NCI-H510A treated with DMSO at 0.1 percent for 48 hours (cell line): ENCODE measurements at places on chromosomes 1 and 21.

DNA sequence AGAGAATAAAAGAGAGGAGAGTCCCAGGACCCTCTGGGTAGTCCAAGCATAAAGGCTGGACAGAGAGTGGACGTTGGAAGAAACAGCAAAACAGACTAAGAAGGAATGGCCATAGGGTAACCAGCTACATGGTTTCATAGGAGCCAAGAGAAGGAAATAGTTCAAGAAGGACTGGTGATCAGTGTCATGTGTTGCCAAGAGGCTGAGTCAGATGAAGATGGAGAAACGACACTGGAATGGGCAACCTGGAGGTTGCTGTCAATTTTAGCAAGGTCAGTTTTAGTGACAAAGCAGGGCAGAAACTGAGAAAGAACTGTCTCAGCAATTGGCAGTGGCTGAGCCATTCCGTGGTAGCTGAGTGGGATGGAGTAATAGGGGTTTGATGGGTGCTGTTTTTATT is 41.4 kb downstream of the HMGB4 start:
- DNase-seq = no peak

DNA sequence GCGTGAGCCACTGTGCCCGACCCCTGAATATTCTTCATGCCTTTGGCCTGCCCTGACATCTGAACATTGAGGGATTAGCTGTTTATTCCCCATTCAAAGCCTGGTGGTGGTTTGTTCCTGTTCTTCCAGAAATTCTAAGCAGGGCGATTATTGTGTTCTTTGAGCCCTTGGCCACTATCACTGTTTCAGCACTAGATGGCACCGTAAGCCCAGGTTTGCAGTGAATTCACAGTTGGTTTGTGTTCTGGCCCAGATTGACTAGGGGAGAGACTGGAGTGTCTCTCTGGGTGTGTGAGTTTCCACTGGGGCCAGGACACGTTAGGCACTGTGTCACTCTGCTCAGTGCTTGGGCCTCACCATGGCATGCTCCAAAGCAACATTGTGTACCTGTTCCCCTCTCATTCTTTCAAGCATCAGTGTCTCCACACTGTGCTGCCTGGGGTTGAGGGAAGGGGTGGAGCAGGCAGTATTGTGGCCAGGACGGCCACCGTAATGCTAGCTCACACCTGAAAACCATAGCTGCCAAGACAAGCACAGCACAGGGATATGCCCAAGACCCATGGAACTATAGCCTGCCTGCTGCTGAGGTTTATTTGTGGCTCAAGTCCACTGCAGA is 52.7 kb downstream of the PKN2 start:
- DNase-seq = no peak

DNA sequence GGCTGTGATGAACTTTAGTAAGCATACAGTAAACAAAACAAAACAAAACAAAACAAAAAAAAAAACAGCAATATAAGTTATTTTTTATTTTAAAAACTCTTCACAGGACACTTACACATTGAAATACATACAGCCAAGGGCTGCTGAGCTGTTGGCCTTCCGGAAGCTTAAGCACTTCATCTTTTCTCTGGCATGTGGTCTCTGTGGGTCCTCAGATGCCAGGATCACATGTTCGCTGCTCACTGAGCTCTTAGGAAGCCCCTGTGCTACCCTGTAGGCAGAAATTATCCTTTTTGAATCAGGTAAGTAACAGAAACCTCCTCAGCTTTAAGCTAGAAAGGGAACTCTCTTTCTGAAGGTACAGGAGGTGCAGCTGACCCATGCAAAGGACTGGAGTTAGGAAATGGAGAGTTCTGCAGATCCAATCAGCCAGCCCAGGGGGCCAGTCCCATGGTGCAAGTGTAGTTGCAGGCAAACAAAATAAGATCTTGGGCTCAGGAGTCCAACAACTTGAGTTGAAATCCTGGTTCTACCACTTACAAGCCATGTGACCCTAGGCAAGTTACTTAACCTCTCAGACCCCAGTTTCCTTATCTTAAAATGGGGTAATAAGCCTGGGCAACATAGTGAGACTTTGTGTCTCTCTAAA is 22.4 kb upstream of the MED18 start:
- no peak for DNase-seq

- DNase-seq = no peak
These were observed 127.5 kb upstream of the ADAMTS5 start for GRCh38 chr21:27094184-27094948.
